ENCODE measurements at places on chromosomes 1 and 21. TPM values are rescaled to one million over a fixed set of nuclear protein-coding genes. Genes with fewer than 3 reads are reported as not detected.

DNA sequence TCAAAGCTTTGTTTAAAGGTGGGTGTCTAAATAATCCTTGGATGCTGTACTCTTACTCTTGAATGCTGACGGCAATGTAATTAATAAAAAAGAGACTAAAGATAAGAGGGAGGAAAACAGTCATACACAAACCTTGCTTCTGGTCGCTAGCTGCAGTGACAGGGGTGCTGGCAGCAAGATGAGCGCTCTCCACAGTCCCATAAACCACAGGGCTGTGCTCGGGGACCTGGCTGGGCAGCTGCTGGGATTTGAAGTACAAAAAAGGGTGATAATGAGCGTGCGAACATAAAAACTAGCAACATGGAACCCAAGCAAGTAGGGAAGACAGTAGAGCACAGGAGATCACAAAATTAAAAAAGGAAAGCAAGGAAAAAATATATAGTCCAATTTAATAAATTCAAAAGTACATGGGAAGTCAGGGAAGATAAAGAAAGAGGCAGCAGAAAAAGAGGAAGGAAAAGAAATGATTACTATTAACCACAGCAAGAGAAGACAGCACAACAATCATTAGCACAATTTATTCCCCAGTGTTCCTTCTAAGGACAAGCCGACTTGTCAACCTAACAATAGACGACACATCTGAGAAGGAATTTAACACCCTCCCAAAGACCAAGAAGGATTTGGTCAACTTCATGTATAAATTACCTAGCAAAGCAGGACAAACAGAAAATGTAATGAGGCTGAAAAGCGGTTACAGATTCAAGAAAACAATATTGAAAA lies 162.9 kb upstream of the HP1BP3 start:
- no peak for DNase-seq

- DNase-seq: no peak
These were observed 2.6 kb upstream of the TENT5B start for GRCh38 chr1:27015260-27015659.

DNA sequence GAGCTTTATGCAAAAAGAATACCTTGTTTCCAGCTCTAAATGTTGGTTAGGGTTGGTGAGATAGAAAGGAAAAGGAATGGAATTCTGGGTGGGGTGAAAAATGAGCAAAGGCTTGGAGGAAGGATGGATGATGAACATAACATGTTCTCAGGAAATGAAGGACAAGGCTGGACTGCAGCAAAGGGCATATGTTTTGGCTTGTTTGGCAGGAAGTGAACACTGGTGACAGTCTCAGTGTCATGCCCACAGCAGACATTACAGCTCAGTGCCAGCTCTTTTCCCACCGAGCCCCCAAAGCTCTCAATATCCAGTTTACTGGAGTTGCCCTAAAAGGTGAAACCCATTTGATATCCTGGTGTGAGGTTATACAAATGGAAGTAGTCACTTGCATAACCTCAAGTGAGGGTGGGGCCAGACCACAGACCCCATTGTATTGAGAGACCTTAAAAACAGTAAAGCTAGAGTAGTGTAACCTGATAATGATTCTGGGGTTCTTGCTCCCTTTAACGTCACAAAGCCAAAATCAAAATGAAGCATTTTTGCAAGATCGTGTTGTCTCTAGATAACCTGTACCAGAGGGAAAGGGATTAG lies 270.6 kb downstream of the NFIA start:
- DNase-seq: no peak

Gene OPTC
- total RNA-seq: not detected

DNA sequence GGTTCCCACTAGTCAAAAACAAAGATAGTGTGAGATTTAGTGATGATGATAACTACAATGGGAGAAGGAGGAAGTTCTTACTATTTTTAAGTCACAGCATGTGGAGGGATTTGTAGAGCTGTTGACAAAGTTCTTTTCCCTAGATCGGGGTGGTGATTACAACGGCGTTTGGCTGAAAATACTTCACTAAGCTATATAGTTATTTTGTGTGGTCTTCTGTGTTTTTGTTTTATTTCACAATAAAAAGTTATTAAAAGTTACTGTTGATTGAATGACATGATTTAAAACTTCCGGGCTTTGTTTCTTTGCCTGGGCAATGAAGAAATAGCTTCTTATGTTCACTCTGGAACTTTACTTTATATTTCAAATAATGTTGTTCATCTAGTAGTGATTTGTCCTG lies 47.3 kb upstream of the SSX2IP start:
- DNase-seq: no peak

GRCh38 chr1:150765296-150765976 lies at the start of gene CTSS:
Gene CTSS, minus strand, starts transcription at chr1:150765778. Its CDS starts 1,015 bp downstream, at chr1:150764763.
- DNase-seq: no peak

- no peak for DNase-seq
These were observed 9.7 kb downstream of the MAPKAPK2 start for GRCh38 chr1:206694171-206695124.

- DNase-seq: no peak
These were observed 71.2 kb downstream of the CASZ1 start for GRCh38 chr1:10724948-10725847.

- DNase-seq: no peak
These were observed 38.3 kb downstream of the ECE1 start for GRCh38 chr1:21251773-21252471.

Gene MYOC
- total RNA-seq: not detected

DNA sequence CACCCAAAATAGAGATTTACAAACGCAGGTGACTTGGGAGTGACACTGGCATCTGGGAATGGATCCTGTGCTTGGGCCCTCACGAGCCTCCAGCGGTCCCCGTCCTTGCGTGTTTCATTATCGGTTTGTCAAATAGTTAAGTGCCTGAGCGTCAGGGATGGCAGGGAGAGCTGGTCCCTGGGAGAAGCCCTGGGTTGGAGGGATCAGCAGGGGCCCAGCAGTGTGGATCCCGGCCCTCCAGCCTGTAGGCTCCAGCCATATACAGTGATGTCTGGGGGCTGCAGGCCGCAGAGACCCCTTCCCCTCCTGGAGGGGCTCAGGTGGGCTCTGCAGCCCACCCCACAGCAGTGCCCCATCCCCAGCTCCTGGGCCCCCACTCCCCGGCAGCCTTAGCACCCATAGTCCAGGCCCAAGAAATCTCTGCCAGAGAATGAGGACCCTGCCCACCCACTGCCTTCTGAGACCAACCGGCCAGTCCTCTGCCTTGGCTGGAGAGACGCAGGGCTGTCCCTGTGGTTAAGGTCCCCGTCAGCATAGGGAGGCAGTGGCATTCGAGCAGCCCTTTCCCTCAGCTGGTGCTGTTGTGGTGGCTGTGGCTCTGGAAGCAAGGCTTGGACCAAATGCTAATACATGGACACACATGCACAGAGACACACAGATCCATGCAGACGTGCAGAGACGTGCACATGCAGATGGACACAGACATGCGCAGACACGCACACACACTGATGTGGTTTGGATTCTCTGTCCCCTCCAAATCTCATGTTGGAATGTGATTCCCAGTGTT lies 2.4 kb upstream of the SLC19A1 start:
- no peak for DNase-seq

Gene SLC25A44
- 79.3 TPM for total RNA-seq

Gene ADORA1
- not detected for total RNA-seq

Gene MARK1
- total RNA-seq: not detected

GRCh38 chr1:46166521-46167462 lies 8.1 kb upstream of the TSPAN1 start:
- peak; percentile 22 for DNase-seq

Gene TRAPPC3
- 74.2 TPM for total RNA-seq
